ENCODE measurements at places on chromosomes 6 and 20.

GRCh38 chr6:14321992-14322772, 204.6 kb downstream of the CD83 start:
- no peak for DNase-seq

GRCh38 chr6:138422861-138423260, 18.8 kb downstream of the HEBP2 start:
- DNase-seq: no peak

- no peak for DNase-seq
Observed at GRCh38 chr6:156703719-156704118, 73.5 kb upstream of the ARID1B start.

- no peak for DNase-seq
Observed at GRCh38 chr20:19304389-19304788, 91.9 kb downstream of the SLC24A3 start.

DNA sequence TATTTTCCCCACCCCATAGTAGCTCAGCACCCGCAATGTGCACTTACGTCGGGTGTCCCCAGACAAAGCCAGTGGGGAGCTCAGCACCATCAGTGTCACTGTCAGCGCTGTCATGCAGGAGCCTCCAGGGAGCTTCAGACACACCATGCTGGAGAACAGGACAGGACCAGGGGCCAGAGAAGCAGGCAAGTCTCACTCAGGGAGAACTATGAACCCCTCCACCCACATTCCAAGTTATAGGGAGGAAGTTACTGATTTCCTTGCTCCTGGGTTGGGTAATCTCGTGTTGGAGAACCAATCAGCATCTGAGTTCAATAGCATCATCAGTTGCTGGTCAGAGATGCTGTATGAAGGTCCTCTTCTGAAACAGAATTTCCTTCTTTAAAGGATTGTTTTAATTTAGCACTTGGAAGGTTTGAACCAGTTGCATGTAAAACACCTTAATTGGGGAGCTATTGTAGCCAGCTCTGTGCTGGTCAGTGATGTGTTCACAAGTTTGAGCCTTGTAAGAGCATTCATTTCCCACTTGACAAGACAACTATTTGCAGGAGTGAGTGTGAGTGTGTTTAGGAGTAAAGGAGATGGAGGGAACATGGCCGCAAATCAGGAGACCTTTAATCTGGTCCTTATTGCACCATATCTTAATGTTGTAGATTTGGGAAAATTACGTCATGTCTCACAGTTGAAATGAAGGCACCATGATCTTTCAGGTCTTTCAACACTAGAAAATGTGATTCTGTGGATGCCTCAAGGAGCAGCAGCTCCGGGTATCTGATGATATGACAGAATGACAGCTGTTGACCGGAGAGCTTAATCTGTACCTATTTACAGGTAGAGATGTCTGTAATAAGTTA, at the start of gene HLA-DRB1:
HLA-DRB1 (minus strand) TSS at position 253 of the 854 bp plus-strand sequence; CDS start at position 147, 106 bp downstream.
- no peak for DNase-seq

- DNase-seq: peak; percentile 55
Observed at GRCh38 chr20:63947638-63948456, 8.4 kb downstream of the UCKL1 start.

GRCh38 chr6:123769431-123769830, 34.2 kb upstream of the NKAIN2 start:
- DNase-seq: no peak

GRCh38 chr6:3756546-3756945, 5.0 kb upstream of the PXDC1 start:
- no peak for DNase-seq

DNA sequence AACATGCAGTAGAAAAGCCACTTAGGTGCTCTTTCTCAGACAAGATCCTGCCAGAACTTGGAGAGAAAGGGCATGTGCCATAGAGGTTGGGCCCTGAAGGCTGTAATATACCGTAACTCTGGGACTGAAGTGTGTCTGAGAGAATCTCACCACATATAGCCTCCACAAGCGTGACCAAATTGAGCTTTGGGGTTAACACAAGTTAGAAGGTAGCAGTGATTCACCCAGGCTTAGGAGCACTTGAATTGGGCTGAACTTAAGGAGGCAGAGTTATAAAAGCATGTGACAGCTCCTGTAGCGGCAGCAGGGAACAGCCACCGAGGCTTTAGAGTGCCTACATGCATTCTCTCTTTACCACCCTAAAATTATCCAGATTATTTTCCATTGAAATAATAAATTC, 361.6 kb downstream of the PHF3 start:
- no peak for DNase-seq

GRCh38 chr20:38209736-38210405, 44.8 kb upstream of the TGM2 start:
- DNase-seq: no peak
